ENCODE measurements at places on chromosomes 2 and 18.

DNA sequence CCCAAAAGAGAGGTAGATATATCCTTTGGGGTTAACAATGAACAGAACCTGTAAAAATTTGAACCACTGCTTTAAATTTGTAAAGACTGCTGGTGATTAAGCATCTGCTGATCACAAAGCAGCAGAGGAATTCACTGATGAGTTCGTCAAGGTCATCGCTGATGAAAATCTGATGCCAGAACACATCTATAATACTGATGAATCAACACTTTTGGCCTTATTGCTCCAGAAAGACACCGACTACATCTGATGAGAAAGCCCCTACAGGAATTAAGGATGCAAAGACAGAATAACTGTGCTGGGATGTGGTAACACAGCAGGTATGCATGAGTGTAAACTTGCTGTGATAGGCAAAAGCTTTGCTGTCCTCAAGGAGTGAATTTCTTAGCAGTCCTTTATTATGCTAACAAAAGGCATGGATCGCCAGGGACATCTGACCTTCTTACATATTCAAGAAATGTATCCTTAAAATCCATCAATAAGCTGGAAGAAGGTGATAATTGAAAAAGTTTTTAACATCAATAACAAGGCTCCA, 30.5 kb upstream of the SGPP2 start:
- no peak for DNase-seq

DNA sequence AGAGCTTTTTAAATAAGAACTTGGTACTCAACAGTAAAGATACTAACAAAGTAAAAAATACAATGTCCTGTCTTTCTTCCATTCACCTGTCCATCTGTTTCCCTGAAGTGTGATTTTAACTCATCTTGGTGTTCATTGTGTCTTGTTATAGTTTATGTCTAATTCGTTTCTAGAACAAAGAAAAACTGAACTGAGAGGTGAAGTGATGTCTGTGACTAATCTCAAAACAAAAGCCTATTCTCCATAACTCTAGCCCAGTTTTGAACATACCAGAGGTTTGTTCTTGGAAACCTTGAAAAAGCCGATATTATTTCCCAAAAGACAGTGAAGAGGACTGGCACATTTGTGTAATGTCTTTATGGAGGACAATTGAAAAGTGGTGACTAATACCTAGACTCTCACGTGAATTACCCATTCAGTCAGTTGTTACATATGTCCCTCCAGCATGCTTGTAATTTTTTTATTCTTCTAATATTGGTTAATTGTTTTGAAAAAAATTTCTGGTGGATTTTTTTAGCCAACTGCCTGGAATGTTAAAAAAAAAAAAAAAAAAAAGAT, 725.8 kb downstream of the SATB2 start:
- DNase-seq = peak; percentile 41

- DNase-seq = no peak
Observed at GRCh38 chr2:149103081-149103620, 64.7 kb downstream of the LYPD6B start.

DNA sequence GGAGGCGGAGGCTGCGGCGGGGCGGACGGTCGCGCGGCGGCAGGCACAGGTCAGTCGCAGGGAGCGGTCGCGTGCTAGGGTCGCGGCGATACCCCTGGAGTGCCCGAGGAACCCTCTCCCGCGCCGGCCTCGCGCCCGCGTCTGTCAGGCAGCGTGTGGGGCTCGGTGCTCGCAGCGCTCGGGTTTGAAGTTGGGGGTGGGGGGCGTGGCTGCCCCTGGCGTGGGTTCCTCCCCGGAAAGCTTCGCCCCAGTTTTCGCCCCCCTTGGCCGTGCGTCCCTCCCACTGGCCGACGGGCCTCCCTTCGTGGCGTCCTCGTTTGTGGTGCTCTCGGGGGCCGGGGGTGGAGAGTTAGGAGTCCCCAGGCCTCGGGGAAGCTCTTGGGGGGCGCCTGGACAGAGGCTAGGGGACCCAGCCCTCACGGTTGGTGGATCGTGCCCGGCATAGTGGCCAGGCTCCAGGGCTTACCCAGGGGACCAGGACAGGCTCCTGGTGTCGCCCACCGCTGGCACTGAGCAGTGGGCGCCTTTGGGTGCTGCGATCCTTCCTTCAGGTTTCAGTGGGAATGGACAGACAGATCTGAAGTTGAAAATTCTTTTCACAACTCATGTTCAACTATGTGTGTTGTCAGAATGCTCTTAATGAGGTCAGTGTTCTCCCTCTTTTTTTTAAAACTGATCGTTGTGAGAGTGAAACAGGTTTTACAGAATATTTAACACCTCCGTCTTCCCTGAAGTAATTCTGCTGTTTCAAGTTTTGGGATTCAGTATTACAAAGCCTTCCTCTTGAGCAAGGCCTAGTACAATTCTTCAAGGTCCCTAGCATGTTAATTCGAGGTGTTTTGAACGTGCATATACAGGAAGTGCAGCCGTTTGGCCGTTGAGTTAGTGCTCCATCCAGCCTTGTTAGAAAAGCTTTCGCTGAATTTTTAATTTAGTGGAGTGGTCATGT, 604 bp downstream of the RALBP1 start:
- peak; percentile 63 for DNase-seq

- no peak for DNase-seq
Observed at GRCh38 chr2:134670955-134671354, 47.8 kb downstream of the TMEM163 start.

GRCh38 chr2:64934530-64934929, 54.7 kb upstream of the SLC1A4 start:
- no peak for DNase-seq

DNA sequence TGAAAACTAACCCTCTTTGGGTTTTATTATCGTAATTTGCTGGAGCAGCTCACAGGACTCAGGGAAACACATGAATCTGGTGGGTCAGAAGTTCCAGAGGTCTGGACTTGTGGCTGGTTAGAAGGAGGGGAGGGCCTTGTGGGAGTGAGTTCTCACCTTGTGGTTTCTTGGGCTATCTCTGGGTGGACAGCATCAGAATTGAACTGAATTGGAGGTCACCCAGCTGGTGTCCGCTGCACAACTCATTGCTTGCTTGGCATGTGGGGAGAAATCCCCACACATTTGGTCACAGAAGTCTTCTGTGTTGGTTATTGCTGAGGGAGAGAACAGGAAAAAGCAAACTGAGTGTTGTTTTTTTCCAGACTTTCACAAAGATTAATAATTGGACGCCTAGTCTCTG, 27.5 kb downstream of the ZNF892 start:
- DNase-seq = no peak
